ENCODE measurements at places on chromosomes 5 and 9.

GRCh38 chr9:99171225-99172123 is 50.3 kb downstream of the ALG2 start:
- DNase-seq, result no peak

DNA sequence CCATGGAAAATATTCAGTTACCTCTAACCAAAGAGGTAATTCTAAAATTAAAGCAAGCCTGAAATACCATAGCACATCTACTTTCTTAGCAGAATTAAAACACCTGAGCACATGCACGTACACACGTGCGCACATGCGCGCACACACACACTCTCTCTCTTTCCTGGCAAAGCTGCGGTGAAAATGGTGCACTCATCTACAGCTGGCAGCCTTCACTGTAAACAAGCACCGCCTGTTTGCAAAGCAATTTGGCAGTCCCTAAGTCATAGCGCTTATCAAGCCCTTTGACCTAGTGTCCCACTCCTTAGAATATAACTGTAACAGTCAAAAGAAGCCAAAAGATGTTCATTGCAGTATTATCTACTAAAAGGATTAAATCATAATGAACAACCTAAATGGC is 278.7 kb downstream of the DENND1A start:
- DNase-seq, result no peak

- DNase-seq, result no peak
These were observed 280.4 kb downstream of the TLE1 start for GRCh38 chr9:81408951-81409350.

DNA sequence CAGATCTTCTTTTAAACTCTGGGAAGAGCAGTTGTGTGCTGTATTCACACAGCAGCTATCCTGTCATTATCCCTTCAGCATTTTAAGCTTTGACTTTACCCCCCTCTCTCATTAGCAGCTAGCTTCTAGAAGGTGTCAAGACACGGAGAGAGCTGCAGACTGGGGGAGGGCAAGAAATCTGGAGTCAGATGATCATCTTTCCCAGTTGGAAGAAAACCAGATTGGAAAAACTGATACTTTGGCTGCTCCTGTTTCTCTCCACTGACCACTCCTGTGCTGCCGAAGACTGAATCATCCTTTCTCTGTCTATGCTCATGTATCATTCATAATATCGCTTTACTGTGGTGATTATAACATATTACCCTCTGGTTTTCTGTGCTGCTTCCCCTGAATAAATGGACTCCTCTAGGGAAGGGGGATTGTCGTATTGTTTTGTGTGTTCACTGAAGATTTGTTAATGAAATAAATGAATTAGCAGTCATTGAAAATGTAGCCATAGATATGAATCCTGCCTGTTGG is 75.1 kb downstream of the SH3GL2 start:
- DNase-seq, result no peak

DNA sequence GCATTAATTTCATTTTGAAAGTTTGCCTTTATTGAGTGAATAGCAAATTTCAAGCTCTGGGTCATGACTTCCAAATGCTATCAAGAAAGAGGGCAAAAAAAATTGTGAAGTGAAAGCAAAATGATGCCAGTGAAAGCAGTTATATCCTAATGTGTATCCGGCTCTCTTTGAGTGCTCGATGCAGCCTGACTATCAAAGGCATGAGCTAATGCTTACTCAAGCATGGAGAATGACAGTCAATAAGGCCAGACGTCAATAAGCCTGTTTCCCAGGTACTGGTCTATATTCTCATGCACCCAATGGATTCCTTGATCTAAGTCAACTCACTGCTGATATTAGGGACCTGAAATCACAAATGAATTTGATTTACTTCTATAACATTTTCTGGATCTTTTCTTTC is 435.5 kb downstream of the CAAP1 start:
- no peak for DNase-seq

DNA sequence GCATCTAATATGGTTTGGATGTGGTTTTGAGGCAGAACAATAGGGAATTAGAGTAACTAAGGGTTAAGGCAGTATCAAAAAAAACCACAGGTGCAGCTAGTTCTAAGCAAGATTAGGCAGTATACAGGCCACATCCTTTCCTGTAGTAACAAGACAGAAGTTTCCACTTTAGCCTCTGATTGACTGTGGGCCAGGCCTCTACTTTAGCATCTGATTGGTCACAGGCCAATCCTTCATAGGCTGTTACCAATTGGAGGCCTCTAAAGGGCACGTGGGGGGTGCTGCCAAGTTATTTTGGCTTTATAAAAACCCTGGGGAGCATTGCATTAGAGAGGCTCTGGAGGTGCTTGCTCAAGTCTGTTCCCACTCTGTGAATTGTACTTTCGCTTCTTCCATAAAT is 144.1 kb upstream of the ST8SIA4 start:
- no peak for DNase-seq

DNA sequence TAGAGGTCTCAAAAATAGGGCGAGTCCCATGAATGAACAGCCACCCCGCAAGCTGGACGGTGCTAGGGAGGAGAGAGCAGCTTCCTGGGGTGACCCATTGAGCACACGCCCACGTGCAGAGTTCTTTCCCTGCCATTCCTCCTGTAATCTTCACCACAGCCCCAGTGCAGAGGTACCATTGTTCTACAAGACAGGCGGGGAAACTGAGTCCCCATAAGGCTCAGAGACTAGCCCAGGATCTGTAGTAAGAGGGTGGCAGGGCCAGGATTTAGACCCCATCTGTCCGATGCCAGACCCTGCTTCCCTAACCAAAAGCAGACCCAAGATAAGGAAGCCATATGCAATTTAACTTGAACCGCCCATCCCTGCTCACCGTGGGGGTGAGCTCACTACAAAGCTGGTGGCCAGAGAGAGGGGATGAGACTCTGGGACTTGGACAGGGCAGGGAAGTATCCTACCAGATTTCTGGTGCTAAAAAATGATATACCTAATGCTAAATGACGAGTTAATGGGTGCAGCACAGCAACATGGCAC is 36.7 kb upstream of the ORM1 start:
- no peak for DNase-seq

GRCh38 chr5:93330506-93330905 is 250.5 kb downstream of the NR2F1-AS1 start:
- DNase-seq, result no peak

GRCh38 chr5:120615967-120616645 is 152.0 kb downstream of the PRR16 start:
- DNase-seq, result no peak

GRCh38 chr9:123318202-123318601 is 37.8 kb upstream of the CRB2 start:
- DNase-seq, result no peak

- no peak for DNase-seq
These were observed 191.2 kb downstream of the ACTL7B start for GRCh38 chr9:108664309-108665255.

- DNase-seq, result no peak
These were observed 84.7 kb upstream of the TBC1D2 start for GRCh38 chr9:98339987-98340800.
